Testis (tissue), 5 donors: ENCODE measurements at places on chromosomes 1 and 21. TPM values are rescaled to one million over a fixed set of nuclear protein-coding genes. Genes with fewer than 3 reads are reported as not detected.

DNA sequence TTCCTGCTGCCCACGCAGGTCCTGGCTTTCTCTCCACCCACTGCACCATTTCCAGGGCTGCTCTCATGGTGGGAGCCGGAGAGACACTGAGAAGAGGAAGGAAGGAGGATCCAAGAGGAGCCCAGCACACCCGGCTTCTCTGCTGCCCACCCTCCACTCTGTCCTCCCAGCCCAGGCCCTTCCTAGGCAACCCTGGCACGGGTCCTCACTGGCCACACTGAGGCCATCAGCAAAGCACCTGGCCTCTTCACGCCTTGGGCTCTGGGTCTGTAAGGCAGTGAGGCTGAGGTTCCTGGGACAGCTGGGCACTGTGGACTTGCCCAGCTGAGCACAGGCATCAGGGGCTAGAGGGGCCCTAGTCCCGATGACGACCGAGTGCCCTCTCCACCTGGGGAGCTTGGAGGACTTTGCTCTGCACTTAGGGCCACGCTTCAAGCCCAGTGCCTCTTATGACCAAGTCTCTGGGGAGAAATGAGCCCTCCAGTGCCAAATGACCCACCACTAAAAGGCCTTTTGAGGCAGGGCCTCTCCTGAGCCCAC is 43.1 kb downstream of the PDE9A start:
- DNase-seq = no peak

- DNase-seq = no peak
These were observed 54.3 kb downstream of the ABL2 start for GRCh38 chr1:179175011-179175841.

DNA sequence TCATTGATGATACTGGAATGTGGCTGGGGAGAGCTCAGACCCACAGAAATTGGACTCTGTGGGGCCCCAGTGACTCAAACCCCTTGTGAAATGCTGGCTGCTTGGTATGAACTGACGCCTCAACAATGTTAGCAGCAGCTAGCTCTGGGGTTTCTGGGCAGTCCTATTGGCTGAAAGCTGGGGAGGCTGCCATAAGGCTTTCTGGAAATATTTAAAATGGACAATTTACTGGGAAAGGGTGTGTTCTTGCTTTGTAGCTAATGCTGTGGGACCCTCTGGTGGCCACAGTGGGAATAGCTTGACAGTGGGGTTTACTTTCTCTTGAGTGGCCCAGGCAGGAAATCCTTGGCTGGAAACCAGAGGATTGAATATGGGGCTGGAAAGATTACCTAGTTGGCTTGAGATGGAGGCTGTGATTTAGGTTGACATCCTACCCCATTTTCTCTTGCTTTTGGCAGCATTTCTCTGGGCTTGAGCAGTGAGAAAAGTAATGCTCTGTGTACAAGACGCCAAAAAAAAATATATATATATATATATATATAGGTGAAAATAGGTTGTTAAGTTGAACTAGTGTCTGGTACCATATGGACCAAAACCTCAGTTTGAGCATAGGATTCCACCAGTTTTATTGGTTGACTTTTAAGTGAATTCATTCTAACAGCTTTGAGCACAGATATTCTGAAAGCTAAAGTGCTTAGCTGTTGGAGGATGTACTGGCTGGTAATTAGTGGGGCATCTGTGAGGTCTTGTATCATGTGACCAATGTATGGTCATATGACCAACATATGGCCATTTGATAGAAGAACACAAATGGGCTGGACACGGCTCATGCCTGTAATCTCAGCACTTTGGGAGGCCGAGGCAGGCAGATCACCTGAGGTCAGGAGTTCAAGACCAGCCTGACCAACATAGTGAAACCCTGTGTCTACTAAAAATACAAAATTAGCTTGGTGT is 8.2 kb upstream of the S100A10 start:
- DNase-seq = peak; percentile 94

DNA sequence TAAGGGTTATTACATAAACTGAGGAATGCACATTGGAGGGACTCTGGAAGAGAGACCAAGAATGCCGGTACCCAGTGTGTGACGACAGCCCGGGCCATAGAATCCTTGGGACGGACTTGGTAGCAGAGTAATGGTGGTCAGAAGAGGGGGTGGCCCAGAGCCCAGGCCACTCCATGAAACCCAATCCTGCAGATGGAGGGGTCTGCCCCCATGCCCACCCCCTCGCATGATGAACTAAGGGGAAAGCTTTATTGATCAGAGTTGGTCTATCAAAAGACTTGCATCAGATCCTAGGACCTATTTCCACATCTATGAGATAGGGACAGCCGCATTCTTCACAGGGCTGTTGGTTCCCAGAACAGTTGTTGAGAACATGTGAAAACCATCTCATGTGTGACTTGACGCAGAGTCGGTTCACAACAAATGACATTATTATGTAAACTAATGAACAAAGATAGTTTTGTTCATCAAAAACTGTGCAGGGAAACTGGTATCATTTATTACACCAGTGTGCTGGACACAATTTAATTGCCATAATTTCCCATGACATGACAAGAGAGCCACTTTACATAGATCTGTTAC is 21.5 kb upstream of the SDC3 start:
- DNase-seq = no peak

DNA sequence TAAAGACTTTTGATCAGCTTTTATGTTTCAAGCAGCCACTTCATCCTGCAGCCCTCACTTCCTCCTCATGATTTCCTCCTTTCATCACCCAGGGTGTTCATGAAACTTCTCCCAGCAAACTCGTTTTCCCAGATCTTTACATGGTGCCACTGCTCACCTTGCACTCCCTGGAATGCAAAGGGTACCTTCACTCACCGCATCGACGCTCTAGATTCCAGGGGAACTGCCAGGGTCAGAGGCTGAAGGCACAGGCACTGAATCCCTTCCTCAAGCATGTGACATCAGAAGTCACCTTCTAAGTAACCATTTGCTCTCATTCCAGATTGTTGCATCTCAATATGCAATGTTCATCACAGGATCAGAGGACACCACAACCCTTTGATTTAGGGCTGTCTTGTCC is 82.8 kb downstream of the PRKAB2 start:
- DNase-seq = no peak

DNA sequence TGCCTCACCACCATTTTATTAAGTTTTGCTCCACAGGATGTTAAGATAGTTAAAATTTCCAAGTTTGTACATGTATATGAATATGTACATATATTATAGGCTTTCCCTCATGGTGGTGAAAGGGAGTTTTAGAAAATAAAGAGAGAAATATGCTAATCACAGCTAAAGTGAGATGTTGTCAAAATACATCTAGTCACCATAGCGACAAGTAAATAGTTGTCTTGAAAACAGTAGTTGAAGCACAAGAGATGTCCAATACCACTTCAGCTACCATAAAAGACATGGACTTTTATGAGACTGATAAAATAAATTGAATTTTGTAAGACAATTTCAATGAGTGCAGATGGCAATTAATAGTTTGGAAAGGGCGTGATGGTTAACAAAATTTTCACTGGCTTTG is 1600.0 kb downstream of the BRINP3 start:
- DNase-seq = no peak

GRCh38 chr1:70194601-70195000 is 10.8 kb downstream of the LRRC40 start:
- DNase-seq = no peak

DNA sequence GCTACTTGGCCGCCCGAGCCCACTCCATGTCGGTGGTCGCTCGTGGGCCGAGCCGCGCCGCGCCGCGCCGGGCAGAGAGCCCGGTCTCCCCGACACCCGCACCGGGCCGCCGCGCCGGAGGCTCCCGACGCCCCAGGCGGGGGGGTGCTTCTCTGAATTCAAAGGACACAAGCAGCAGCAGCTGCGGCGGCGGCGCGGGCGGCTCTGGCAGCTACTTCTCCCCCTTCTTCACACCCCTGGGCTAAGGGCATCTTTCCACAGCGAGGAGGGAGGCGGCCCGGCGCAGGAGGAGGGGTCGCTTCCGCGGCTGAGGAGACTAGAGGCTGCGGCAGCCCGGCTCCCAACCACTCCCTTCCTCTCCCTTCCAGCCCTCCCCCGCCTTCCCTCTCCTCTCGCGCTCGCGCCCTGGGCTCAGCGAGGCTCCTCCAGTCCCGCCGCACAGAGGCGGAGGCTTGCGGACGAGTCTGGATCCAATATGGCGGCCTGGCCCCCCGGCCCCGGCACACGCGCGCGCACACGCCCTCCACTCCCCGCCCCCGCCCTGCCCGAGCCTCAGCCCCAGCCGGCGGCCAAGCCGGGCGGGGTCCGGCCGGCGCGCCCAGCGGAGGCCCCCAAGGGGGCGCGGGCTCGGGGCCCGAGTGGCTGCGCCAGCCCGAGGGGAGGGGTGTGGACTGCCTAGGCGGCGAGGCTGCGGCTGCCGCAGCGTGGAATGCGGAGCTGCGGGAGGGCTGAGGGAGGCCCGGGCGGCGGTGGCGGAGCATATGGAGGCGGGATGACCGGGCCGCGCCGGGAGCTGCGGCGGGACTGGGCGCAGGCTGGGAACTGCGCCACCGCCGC is at the start of gene CDC42BPA:
Gene CDC42BPA, minus strand, starts transcription at position 477 of the 837 bp plus-strand sequence. CDS start 1,310 bp downstream, outside the sequence.
- peak; percentile 87 for DNase-seq

CLCA4 gene
- 0.12 TPM for total RNA-seq

MORC3 gene
- total RNA-seq = 45.6 TPM
